ENCODE measurements at places on chromosomes 7 and 10. TPM values are rescaled to one million over a fixed set of nuclear protein-coding genes. Genes with fewer than 3 reads are reported as not detected.

Gene GDF10
- polyA plus RNA-seq: 32.1 TPM

Gene CPVL
- polyA plus RNA-seq: not detected

Gene FGL2
- polyA plus RNA-seq: 699 TPM

Gene SPDYE16
- polyA plus RNA-seq: 0.51 TPM

Gene CD36
- 0.32 TPM for polyA plus RNA-seq

Gene SPDYE2B
- 0.35 TPM for polyA plus RNA-seq

Gene LMBR1
- 75.4 TPM for polyA plus RNA-seq

Gene NEBL
- polyA plus RNA-seq: 10.8 TPM

Gene FAM25C
- not detected for polyA plus RNA-seq

Gene JCAD
- 11.6 TPM for polyA plus RNA-seq

Gene NRAP
- not detected for polyA plus RNA-seq

Gene CPN1
- polyA plus RNA-seq: not detected

Gene FANK1
- polyA plus RNA-seq: 4.2 TPM

Gene HMX3
- not detected for polyA plus RNA-seq

Gene ENO4
- 0.76 TPM for polyA plus RNA-seq

Gene HOXA7
- polyA plus RNA-seq: not detected

Gene FAM25G
- not detected for polyA plus RNA-seq

Gene LRRC18
- polyA plus RNA-seq: not detected

Gene TAS2R4
- 1.1 TPM for polyA plus RNA-seq

Gene PVRIG
- polyA plus RNA-seq: not detected

Gene CYP3A5
- polyA plus RNA-seq: 0.42 TPM

Gene FAM241B
- 18.0 TPM for polyA plus RNA-seq

Gene ANKRD22
- not detected for polyA plus RNA-seq

Gene CRHR2
- not detected for polyA plus RNA-seq

Gene INA
- polyA plus RNA-seq: 395 TPM

Gene ELAPOR2
- polyA plus RNA-seq: 66.4 TPM

Gene GPR37
- not detected for polyA plus RNA-seq

Gene COL1A2
- polyA plus RNA-seq: 0.43 TPM

Gene CYP3A7
- polyA plus RNA-seq: not detected

Gene PTPN20
- 30.1 TPM for polyA plus RNA-seq

Gene GHRHR
- polyA plus RNA-seq: not detected

Gene AMPH
- polyA plus RNA-seq: 32.8 TPM

Gene TMEM196
- not detected for polyA plus RNA-seq

Gene OR2A1
- not detected for polyA plus RNA-seq

Gene AKR1C1
- 25.5 TPM for polyA plus RNA-seq

Gene FLNC
- polyA plus RNA-seq: not detected

Gene TACR2
- 1.7 TPM for polyA plus RNA-seq

Gene BRAF
- 21.0 TPM for polyA plus RNA-seq

Gene TMEM72
- 22.1 TPM for polyA plus RNA-seq

Measured in Purkinje cell (primary cell).